ENCODE measurements at places on chromosomes 4 and X.

DNA sequence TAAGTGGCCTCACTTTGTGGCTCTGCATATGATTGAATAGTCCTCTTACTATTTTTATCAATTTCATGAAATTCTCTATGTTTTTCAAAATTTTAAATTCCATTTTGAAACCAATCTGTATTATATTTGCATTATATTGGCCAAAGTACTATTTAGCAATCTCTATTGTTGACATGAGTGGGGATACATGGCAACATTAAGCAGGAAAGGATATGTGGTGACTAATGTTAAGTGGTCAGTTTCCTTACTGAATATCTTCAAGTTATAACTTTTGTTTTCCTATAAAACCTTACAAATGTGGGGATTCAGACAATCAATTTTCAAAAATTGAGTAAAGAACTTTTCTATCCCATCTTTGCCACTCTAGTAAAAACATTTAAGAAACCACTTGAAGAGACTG, 10.2 kb downstream of the BBS7 start:
- DNase-seq: no peak

DNA sequence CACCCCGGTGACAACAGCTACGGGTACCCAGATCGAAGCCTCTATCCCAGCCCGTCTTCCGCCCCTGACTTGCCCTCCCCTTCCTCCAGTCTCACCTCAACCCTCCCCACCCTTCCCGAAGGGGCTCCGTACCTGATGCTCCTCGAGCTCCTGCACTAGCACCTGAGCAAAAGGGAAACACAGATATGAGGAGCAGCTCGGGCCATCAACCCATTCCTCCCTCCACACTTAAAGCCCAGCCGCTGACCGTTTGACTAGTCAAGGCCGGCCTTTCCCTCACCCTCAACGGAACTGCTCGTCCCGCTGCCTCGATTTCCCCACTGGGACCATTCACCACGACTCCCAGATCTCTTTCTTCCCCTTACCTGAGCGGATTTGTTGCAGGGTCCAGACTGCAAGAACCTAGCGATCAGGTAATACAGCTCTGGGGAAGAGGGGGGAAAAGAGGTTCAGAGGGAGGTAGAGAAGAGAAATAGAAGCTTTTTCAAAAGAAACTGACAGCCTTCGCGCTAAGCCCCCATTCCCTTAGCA, 731 bp downstream of the BRWD3 start:
- DNase-seq: no peak

DNA sequence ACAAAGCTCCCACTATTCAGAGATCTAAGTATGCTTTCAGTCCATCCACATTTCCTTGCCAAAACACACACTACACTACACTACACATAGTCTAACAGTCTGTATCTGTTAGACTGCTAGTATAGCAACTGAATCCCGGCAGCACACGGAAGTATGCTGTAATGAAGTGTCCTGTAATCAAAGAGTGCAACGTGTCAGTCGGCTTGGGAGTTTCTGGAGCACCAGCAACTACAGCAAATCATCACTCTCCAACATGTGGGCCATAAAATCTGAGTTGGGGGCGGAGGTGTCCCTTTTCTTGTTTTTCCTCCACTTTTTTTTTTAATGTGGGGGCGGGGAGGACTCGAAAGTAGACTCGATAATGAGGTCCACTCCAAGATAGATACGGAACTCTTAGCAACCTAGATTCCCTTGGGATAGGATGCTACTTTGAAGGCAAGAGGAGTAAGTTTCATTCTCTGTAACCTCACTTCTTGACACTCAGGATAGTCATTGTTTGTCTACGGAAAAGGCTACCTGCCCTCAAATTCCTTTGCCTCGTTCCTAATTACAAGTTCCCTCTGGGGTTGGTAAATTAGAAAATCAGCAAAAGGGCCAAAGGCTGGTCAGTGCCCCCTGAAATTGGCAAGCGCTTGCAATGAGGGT, 722 bp downstream of the SLC10A7 start:
- peak; percentile 4 for DNase-seq

DNA sequence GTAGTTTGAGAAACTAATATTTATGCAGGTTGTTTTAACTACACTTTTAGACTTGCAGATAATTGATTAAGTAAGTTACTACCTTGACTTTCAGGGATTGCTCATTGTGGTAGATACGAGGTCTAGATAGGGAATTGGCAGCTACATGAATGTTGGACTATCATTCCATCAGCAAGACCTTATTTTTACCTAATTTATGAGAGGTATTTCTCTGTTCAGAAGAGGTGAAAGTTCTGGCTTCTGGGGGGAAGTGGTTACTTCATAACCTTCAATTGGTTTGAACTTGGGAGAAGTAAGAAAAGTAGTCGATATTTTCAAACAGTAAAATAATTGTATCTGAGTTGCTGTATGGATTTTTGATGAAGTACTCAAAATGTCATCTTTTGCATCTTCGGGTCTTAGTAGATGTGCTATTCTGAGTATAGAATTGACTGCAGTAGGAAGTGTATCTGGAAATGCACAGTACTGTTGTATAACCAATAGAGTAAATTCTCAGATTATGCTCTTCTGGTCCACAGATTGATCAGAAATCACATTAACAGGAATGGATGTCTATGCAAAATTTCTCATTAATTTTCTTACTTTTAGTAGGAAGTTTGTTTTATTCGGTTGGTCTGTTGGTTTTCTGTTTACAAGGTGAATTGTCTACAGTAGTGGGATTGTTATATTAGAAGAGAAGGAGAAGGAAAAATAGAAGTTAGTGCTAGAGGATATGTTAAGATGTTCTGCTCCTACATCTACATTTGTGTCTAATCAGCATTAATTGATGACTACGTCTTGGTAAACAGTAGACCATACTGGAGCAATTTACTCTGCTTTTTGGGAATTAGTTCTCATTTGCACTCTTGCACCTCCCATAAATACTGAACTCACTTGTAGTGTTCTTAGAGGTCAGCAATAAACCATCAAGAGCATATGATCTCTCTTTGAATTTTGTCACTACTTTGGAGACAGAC, 3.0 kb downstream of the NFKB1 start:
- DNase-seq: no peak

DNA sequence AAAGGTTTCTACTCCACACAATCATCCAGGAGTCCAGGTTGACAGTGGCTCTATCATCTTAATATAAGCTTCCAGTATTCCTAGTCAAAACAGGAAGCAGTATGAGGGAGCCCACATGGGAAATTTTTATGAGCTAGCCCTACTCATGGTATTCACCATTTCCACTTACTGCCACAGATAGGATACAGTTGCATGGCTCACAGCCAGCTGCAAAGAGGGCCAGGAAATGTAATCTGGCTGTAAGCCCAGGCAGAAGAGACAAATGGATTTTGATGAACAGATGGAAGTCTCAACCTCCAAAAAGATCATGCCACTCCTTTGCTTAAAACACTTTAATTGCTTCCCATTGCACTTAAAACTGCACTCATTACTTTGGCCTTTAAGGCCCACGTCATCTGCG, 150.6 kb downstream of the ADAMTS3 start:
- DNase-seq: peak; percentile 58

DNA sequence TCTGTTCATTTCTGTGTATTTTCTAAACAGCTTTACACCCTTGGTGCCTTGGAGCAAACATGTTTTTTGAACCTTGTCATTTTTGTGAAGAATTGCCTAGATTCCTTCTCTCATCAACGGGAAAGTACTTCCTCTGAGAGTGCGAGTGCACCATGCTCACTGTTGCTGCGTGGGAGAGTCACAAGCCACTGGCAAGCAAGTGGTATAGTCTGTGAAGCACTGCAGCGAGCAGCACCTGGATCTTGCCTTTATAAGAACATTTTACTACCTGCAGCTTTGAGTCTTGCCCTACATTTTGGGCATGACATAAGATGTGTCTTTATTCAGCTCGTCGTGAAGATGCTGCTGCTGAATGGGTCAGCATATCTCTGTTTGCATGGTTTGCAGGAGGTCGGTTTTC, 44.9 kb downstream of the HADH start:
- no peak for DNase-seq

DNA sequence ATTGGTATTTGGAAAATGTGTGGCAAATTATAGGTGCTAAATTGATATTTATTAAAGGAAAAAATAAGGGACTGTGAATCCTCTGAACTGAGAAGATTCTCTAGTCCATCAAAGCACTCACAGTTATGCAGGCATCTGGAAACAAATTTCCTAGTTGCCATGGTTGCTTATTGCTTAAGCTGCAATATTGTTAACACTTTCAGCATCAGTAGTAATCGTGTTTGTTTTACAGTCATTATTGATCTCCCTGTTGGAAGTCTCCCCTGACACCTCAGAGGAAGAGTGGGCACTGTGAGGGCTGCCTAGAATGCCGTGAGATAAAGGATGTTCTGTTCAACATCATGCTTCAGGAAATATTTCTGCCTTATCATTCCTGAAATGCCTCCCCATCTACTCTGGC, 2004.3 kb upstream of the ADGRL3 start:
- DNase-seq: no peak

- DNase-seq: no peak
Observed at GRCh38 chr4:128249787-128250668, 37.6 kb downstream of the PGRMC2 start.

DNA sequence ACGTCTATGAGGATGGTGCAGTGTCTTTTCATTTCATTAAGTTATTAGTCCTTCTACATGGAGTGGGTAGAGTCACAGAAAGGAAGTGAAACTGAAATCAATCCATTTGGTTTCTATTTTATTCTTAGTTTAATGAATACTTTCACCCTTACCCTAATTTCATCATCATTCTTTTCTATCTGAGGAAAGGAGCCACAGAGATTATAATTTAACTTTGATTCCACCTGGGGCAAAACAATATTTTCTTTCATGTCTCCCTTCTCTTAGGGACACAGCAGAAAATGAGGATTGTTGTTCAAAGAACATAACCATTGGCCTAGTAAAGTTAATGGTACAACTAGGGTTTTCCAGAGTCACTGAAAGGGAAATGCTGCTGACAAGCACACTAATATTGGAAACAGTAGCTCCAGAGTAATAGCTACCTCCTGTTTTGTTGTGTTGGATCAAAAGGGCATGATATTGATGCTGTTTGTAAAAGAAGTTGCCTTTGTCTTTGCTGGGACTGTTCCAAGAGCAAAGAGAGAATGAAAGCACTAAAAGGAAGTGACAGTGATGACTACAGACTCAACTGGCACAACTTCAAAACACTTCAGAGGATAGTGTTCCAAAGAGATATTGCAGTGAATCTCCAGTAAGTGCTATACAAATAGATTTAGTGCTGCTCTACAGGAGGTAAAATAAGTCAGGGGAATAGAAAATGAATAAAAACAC, 247.1 kb upstream of the PITX2 start:
- no peak for DNase-seq

DNA sequence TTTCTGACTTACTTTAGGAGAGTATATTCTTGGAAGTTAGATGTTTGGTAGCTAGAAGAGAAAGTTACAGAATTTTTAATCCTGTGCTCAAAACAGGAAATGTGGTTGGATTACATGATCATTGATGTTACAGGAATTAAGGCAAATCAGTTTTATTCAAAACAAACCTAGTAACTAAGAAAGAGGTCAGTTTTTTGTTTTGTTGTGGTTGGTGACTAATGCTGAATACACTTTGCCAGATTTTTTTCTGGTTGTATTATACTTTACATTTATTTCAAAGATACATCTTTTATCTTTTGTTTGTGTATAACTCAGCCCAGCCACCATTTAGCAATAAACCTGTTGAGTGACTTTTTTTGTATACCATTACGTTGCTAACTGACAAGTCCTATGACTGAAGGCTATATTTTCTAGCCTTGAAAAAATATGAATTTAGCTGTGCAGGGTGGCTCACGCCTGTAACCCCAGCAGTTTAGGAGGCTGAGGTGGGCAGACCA, 116.7 kb downstream of the KLHL8 start:
- DNase-seq: peak; percentile 66

DNA sequence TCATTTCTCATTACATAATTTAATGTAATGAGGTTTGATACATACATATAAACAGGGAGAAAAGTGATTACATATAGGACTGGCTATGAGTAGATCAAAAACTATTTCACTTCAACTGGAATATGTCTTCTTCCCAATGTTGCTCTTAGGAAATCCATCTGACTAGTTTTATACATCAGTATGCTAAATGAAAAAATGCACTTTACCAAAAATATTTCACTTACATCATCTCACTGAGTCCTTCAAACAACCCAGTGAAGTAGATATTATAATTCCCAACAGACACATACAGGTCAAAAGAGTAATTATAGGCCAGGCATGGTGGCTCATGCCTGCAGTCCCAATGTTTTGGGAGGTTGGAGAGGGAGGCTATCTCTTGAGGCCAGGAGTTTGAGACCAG, 215.9 kb downstream of the MID1 start:
- peak; percentile 46 for DNase-seq
